ENCODE measurements at places on chromosomes 2 and 18. TPM values are rescaled to one million over a fixed set of nuclear protein-coding genes. Genes with fewer than 3 reads are reported as not detected.

Gene C2orf92
- polyA plus RNA-seq, result 25.4 TPM

Gene REL
- polyA plus RNA-seq, result 10.4 TPM

Gene OR6B2
- polyA plus RNA-seq, result not detected

Gene MALL
- polyA plus RNA-seq, result 15.2 TPM

GRCh38 chr2:86223927-86224560 is 24.8 kb downstream of the MRPL35 start:
- no peak for DNase-seq

DNA sequence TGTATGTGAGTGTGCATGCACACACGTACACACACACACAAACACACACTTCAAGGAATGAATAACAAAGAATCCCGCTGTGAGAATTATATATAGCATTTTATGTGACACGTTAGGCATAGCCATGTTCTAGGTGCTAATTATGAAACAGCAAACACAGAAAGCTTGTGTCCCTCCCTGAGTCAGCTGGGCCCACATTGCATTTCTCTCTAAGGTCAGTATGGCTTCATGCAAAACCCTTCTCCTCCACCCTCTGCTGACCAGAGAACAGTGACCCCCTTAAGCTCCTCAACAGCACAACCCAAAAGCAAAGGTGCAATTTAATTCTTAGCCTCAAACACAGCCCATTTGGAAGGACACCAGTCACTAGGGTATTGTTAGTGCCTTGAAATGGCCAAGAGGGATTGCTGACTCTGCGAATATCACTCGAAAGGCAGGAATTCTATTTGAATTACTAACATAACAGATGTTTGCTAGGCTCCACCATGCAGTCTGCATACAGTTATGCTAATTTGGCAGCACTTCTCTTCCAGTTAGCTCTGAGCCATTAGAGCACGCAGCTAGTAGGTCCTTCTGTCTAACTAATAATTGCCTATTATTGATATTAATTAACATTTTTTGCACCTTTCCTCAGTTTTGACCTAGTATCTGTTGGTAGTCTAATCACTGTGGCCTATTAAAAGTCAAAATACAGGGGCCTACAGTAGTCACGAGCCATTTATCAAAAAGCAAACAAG is 149.0 kb downstream of the LNPK start:
- DNase-seq, result no peak

GRCh38 chr18:63683890-63684289 is 18.9 kb upstream of the SERPINB11 start:
- no peak for DNase-seq

DNA sequence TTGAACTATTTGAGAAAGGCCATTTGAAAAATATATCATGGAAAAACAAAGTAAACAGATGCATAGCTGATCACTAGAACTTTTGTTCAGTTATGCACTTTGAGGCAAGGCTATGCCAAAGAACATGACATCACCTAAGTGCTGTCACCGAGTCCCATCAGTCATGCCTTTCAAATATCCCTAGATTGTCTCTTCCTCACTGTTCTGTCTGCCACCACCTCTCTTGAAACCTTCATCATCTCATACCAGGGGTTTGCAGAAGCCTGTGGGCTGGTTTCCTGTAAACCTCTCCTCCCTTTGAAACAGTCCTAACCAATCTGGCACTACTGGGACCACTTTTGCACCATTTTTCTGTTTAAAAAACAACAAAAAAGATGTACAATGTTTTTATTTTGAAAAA is 12.3 kb upstream of the RAPH1 start:
- DNase-seq, result no peak

GRCh38 chr2:160036736-160037135 is 25.7 kb downstream of the PLA2R1 start:
- DNase-seq, result no peak

- no peak for DNase-seq
Observed at GRCh38 chr2:74985978-74986609, 27.7 kb downstream of the POLE4 start.

DNA sequence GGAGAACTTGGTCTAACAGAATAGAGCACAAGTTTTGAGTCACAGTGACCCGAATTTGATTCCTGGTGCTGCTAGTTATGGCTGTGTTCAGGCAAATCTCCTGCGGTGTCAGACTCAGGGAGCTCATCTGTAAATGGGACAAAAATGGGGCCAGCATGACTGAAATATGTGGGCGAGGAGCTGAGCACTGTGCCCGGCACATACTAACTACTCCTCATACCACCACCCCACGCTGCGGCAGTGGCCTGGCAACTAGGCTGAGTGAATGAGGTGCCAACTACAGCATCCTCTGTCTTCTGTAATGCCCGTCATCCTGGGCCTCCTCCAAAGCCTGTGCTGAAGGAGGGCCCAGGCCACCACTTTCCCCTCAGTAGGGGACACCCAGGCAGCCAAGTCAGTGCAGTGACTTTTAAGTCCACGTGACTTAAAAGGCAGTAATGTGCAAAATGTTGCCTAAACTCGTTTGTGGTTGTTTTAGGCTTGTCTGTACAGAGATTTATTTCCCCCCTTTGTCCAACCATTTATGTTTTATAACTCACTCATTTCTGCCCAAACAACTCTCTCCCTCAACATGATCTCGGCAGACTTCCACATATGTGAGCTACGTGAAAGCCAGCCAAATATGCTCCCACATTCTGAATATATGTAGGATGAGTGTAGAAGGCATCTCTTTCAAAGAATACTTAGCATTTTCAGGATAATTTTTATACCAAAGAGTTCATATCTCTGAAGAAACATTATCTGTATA is 773.7 kb downstream of the TSN start:
- no peak for DNase-seq

GRCh38 chr2:9695941-9696340 is 65.1 kb upstream of the YWHAQ start:
- DNase-seq, result no peak

DNA sequence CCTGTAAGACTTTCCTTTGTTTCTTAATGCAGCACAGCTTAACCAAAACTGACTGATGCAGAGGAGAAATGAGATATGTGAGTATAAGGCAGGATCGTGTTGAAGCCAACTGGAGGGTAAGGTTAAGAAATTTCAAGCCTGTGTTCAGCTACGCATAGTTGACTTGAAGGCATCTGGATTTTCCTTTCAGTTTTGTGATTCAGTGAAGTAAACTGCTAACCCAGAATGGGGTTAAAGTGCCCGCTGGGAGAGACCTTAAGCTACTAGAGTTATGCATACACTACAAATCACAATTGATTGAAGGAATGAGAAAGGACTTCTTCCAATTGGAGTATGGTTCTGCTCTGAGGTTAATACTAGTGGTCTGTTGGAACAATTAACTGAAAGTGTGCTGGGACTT is 22.6 kb downstream of the THSD7B start:
- DNase-seq, result no peak

DNA sequence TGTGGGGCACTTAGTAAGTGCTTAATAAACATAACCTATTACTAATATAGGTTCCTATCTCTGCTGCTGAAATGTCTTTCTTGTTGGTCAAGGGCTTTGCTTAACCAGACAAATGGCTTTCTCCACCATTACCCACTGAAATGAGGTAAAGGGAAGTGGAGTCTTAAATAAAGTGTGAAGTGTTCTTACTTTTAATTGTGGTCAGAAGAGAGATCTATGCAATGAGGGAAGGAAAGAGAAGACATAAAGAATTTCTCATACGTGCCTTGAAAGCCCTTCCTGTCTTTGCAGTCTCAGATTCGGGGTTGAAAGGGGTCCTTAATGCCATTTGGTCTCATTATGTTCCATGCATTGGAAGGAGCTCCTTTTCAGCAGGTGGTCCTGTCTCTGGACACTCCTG is 6.9 kb upstream of the CXCR4 start:
- no peak for DNase-seq

All from left kidney (tissue), 8 donors.